Right ventricle myocardium inferior (tissue), 1 donor: ENCODE measurements at places on chromosomes 6 and 20. TPM values are rescaled to one million over a fixed set of nuclear protein-coding genes. Genes with fewer than 3 reads are reported as not detected.

DNA sequence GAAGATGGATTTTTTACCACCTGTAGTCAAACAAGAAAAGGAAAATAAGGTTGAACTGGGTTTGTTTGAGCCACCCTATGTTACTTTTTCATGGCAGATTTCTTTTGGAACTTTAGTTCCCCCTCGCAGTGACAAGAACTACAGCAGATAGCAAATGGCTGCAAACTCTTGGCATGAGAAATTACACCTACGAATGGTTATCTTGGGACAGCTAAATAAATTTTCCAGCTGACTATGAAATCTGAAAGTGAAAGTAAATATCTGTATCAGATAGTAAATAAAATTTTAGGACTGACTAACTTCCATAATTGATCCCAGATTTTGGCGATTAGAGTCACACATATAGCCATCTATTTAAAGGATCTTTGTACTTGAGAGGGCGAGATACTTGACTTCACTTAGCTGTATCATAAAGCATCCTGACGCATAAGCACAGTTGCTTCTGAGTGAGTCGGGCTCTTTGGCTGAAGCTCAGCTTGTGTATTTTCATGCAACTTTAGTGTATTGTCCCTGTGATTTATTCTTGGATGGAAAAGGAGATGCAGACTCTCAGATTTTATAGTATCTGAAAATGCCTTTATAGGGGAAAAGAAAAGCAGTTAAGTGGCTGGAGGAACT, 125.3 kb upstream of the B3GAT2 start:
- no peak for DNase-seq

GRCh38 chr6:74075323-74075722, 379.3 kb downstream of the CD109 start:
- peak; percentile 66 for DNase-seq

GRCh38 chr6:164845773-164846172, 463.6 kb downstream of the C6orf118 start:
- DNase-seq = no peak

GRCh38 chr6:159373670-159374069, 204.5 kb downstream of the FNDC1 start:
- DNase-seq = no peak

DNA sequence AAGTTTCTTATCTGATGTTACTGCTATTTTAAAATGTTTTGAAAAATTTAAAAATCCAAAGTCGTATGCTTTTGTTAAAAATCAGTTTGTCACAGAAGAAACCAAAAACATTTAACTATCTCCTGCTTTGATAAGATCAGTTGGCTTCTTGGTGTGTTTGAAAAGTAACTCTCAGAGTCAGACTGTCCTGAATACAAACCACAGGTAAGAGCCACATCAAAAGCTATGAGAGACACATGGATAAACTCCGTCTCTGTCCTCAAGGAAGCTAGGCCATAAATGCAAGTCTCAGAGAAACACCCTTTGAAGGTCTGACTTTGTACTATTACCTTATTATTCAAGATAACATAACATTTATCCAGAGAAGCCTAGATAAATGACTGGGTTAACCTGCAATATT, 7.7 kb downstream of the HBS1L start:
- no peak for DNase-seq

DNA sequence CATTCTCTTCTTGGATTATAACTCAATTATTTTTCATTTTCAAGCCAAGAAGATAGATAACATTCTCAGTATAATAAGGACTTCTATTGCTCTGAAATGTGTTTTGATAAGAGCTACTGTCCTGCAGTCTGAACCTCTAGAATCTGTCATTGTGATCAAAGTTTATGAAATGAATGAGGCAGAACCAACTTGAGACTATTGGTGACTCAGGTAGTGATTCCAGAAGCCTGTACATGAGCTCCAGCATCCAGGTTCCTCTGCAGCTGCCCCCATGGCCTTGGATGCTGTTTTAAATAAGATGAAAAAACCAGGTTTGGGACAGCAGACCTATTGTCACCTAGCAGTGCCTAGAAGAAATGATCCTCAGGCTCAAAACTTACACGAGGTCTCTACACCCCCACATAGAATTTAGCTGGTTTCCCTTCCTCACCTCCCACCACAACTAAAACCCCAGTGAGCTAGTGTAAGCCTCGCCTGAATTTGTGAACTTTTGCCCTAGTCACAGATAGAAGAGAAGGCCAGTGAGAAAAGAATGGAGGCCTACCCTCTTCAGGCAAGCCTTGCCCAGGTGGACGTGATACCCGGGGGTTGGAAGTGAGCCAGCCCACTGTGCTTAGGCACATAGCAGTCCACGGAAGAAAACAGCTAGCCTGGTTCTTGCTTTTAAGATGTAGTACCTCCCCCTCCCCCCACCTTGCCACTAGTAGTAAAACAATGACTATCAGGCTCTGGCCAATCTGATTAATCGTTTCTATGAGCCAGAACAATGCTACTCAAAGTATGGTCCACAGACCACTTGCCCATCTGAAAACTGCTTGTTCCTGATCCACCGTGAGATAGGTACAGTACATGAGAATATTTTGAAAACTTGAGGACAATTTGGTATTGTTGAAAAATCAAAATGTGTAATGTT, 73.0 kb upstream of the SYNJ2 start:
- DNase-seq = no peak

- DNase-seq = no peak
These were observed 229.5 kb downstream of the ERMARD start for GRCh38 chr6:169980826-169981450.

COL9A3 gene
- 5.5 TPM for total RNA-seq
